CD4-positive, alpha-beta T cell treated with Interleukin-2 at 100 ng/mL for 4 hours (primary cell): ENCODE measurements at places on chromosomes 7 and 10.

DNA sequence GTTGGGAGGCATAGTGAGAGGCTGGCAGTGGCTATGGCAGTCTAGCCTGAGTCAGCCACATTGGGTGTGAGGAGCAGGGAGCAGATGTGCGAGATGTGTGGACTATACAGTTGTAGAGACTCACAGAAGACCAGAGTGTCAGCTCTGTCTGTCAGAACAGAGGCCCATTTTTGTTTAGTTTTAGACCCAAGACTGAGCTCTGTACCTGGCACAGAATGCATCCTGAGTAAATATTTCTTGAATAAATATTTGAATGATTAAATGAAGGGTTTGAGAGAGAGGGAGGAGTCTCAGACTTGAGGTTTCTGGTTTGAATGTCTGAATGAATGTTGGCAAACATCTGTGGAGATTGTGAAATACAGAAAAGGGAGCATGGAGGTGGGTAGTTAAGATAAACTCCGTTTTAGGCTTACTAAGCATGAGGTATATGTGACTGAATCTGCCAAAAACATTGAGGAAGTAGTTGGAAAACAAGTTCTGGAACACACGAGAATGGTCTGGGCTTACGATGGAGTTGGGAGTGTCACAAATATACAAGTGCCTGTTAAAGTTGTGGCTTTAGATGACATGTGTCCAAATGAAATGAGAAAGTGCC lies 3.6 kb downstream of the SEC23IP start:
- DNase-seq = no peak

DNA sequence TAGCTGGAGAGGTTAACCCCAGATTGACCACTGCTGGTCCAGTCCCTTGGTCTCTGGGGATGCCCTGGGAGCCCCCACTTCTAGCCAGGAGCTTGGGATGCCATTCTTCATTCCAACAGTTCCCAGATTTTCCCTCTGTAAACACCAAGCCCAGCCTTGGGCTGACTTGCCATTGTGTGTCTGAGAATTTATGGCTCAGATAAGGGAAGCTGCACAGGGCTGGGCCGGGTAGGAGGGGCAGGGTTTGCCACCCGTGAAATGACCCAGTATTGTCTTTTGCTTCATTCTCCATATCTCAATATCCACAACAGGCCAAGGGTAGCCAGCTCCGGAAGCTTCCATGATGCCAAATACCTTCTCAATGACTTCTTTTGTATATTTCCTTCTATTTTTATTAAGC lies 32.1 kb downstream of the AFAP1L2 start:
- DNase-seq = no peak

DNA sequence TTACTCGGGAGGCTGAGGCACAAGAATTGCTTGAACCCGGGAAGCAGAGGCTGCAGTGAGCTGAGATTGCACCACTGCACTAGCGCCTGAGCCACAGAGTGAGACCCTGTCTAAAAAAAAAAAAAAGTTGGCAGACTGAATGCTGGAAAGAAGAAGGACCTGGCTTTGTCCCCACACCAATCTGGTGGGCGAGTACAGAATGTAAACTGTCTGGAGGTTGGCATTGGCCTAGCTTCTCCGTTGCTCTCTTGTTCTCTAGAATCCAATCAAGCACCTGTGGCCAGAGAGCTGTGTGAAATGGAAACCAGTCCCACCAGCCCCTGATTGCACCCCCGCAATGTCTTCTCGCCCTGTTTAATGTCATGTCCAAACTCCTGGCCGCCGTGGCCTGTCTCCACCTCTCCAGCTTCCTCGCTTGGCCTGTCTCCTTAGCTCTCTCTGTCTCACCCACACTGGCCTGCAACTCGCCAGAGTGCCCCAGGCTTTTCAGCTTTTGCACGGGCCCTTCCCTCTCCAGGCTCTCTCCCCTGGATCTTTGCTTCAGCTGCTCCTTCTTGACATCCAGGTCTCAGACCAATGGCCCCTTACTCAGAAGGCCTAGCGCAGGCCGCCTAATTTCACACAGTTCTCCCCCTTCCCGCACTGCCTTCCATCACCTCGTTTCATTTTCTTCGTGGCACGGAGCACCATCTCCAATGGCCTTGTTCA lies 670 bp upstream of the AGK start:
- no peak for DNase-seq

GRCh38 chr10:33618196-33618595 lies 283.7 kb upstream of the NRP1 start:
- DNase-seq = no peak

DNA sequence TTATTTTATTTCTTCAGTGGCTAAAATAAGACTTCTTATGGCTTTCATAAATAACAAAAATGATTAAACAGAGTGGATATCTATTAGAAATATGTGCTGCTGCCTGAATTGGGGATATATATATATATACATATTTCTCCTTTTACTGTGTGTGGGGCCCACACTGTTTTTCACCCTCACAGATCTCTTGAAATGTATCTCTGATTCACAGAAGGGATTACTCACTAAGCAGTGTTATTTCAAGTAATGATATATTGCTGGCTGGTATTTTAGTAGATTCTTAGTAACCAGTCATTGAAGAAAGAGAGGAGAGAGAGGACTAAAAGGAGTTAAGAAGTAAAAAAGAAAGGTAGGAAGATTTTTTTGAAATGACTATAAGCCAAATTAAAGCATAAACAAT lies 308.6 kb upstream of the NRP1 start:
- no peak for DNase-seq

DNA sequence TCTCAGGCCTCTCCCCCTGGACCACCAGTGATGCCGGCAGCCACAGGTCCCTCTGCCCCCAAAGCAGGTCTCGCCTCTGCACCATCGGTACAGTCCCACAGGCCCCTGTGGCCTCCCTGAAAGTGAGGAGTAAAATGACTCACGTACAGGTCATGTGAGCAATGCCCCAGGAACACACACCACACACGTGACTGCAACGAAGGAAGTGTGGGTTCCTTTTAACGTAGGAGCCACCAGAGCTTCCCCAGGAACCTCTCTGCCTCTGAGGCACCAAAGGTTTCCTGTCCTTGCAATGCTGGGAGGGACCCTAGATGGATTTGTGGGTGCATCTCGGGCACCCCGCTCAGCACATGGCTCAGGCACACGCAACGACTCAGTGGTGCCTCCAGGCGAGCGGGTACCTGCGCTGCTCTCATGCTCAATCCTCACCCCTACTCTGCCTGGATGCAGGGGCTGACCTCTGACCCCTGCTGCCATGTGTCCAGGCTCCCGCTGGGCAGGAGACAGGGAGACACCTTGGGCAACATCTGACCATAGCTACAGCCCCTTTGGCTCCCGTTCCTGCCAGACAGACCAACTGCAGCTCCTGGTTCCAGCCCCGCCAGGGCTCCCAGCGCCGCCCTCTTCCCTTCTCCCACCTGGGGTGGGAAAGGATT lies 120.7 kb downstream of the PRKAG2 start:
- DNase-seq = peak; percentile 62

DNA sequence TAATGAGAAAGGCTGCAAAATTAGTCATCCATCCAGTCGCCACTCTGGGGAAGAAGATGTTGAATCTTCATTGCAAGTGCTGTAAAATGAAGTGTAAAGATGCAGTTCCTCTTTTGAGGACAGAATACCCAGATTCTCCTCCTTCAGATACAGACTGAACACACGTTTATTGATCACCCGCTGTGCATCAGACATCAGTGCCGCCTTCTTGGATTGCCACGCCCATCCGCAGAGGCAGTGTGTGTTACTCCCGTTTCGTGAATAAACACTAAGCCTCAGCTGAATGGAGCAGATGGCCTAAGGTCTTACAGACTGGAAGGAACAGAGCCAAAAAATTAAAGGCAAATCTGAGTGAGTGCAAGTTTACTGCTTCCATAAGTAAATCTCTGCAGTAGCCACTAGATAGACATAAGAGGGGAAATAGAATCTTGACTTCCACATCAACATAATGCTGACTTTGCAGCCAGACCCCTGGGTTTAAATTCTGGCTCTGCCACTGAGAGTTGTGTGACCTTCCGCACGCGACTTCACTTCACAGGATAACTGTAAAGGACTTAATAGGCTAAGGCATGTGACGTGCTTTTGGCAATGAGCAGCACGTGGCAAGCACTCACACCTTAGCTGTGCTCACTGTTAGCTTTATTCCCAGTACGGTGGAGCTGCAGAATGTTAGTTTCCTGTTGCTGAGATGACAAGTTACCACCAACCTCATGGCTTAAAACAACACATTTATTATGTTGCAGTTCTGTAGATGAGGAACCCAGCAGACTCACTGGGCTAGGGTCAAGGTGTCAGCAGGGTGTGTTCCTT lies 285.9 kb downstream of the CELF2 start:
- DNase-seq = no peak

DNA sequence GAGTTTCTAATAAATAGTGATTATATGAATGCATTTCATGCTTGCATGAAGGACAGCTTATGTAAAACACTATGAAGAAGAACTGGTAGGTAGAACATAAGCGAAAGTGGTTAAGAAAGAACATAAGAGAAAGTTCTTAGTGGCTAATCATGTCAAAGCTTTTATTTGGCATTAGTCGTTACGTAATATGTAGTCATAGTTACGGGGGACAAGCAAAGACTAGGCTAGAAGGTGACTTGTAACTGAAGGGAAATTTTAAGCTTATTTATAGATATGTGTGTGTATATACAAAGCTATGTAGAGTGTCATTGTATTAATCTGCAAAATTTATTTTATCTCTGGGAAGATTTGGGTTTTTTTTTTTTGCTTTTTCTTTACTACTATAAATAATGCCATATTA lies 36.9 kb downstream of the CAPZA2 start:
- no peak for DNase-seq

DNA sequence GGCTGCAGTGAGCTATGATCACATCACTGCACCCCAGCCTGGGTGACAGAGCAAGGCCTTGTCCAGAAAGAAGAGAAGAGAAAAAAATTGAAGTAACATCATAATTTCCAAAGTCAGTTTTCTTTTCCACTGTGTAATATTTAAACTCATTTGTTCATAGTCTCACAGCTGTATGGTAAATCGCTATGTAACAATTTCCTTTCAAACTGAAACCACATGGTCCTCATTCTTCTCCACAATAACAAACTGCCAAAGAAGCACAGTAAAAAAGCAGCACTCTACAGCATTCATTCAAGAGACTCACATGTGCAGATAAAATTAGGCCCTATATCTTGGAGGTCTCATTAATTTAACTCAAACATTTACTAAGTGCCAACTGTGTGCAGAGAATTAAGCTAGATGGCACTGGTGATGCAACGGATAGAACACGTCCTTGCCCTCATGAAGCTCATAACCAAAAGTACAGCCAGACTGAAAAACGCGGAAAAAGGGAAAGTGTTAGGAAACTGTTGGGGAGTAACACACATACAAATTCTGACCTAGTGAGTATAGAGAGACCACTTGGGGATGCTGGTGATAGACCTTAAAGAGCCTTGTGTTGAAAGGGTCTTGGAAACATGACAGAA lies 174.0 kb upstream of the KCTD7 start:
- no peak for DNase-seq

- DNase-seq = no peak
Measured at GRCh38 chr7:1852517-1853430, 182.7 kb downstream of the ELFN1 start.

- peak; percentile 71 for DNase-seq
Measured at GRCh38 chr7:5689118-5689517, 92.3 kb downstream of the RNF216 start.

DNA sequence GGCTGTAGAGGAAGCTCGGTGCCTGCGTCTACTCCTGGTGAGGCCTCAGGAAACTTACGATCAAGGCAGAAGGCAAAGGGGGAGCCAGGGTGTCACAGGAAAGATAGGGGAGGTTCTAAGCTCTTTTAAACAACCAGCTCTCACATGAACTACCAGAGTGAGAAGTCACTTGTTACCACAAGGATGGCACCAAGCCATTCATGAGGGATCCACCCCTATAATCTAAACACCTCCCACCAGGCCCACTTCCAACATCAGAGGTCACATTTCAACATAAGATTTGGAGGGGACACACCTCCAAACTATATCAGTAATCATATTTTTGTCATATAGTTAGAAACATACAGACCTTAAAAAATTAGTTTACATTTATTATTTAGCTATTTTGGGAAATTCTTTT lies 9.4 kb downstream of the NOC3L start:
- no peak for DNase-seq
